Activated CD8-positive, alpha-beta memory T cell treated with anti-CD3 and anti-CD28 coated beads, Interleukin-2, amount 10 ng/mL, durations not matched to agents 7 days and 5 days (primary cell): ENCODE measurements at places on chromosomes 7 and 10.

GRCh38 chr10:74900297-74900696, 73.9 kb downstream of the KAT6B start:
- peak; percentile 83 for DNase-seq

DNA sequence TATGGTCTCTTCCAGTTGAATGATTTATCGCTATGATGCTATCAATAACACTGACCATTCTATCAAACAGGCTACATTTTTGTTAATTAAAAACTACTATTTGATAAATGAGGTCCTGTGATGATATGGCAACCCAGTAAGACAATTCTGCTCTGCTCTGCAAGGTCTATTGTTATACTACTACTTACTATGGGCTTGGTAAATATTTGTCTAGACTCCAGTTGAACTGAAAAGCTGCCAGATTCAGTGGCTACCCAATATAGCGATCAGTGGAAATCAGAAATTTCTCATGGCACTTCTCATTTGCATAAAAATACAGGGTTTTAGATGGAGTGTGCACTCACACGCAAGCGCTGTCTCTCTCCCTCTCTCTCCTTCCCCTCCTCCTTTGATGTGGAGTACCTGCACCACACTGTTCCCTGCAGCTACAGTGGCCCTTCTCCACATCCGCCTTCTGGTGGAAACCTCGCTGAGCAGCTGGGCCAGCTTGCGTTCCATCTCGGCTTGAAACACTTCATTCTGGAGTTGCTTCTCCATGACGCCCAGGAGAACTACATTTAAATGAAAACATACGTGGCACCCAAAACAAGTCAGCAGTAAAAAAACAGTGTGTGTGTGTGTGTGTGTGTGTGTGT, 77.9 kb downstream of the KIAA1549 start:
- peak; percentile 85 for DNase-seq

GRCh38 chr7:24172856-24173255, 111.1 kb upstream of the NPY start:
- DNase-seq, result no peak

GRCh38 chr7:101739775-101740398, 77.5 kb upstream of the CUX1 start:
- no peak for DNase-seq

- DNase-seq, result no peak
Observed at GRCh38 chr7:79245623-79246249, 207.7 kb downstream of the MAGI2 start.

DNA sequence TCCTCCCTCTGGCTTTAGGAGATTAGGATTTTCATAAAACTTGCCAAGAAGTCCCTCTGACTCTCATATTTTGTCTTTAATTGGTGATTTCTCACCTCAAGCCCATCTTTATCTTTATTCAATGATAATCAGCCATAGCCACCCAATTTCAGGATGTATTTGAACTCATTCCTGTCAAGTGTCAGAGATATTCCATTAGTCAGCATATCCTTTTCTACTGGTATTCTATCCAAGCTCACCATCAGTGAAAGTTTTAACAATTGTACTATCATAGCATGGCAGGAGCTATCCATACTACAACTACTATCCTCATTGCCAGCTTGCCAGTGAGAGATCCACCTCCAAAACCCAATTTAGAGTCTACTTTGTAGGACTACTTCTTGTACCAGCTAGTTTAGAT, 114.6 kb downstream of the GNAI1 start:
- DNase-seq, result no peak

DNA sequence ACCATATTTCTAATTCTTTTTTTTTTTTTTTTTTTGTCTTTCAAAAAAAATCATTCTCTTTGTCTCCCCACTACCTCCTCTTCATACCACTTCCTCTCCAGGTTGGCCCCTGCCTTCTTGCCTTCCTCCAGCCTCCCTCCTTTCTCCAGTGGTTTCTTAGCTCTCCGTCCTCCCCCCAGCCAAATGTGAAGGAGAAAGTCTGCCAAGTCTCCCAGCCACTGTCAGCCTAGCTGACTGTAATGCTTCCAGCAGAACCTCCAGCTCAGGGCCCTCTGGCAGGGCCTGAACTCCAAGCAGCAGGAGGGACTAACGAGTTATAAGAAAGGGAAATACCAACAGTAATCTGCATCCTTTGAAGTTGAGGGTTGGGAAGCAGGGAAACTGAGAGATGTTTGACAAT, 35.5 kb upstream of the BICC1 start:
- no peak for DNase-seq

DNA sequence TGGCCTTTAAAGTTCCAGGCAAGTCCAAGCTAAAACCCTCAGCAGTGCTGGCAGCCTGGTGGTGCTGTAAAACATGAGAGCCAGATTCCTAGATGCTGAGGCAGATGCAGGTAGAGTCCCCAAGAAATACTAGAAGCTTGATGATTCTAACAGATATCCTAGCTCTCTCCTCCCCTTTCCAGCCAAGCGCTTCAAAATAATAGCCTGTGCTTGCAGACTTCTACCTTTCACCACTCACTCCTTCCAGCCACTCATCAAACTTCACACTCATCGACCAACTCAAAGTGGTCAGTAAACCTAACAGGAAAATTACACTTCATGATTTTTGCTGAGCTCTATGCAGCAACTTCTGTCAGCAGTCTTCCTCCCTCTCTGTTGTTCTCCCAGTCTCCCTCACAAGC, 50.2 kb downstream of the LMBR1 start:
- DNase-seq, result no peak

DNA sequence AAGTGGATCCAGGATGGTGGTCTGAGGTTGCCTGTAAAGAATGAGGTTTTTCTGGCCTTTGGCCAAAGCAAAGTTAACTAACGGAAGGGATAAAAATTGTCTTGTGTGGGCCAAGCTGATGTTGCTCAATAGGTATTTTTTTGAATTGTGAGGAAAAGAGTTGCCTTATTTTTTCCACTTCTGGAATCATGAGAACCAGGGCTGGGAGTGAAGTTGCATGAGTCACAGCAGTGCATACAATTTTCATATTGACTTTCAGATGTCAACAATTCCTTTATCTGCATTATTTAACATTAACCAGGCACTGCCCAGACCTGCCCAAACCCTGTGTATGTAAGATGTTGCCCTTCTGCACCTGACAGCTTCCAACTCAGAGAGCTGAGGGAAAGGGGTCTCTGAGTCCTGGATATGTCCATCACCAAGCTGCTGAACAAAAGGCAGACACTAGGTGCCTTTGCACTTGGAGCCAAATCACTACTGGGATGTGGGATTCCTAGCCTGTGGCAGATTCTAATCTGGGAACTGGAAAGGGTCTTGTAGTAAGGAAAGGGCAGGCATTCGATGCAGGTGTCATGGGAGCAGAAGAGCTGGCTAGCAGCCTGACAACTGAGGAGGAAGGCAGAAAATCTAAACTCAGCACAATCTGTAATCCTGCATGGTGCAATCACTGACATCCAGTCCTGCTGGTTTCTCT, 52.3 kb upstream of the SLC35B4 start:
- no peak for DNase-seq

- no peak for DNase-seq
Observed at GRCh38 chr7:127986581-127987521, 44.4 kb downstream of the LRRC4 start.

- DNase-seq, result no peak
Observed at GRCh38 chr7:96899108-96899507, 106.2 kb upstream of the DLX6 start.
